ENCODE measurements at places on chromosomes 7 and 10. TPM values are rescaled to one million over a fixed set of nuclear protein-coding genes. Genes with fewer than 3 reads are reported as not detected.

The SLC18A3 gene
- not detected for total RNA-seq

The ATP5MK gene
- total RNA-seq: 369 TPM

The CYP2W1 gene
- total RNA-seq: 24.0 TPM

The CUZD1 gene
- total RNA-seq: 2.1 TPM

The TEX47 gene
- not detected for total RNA-seq

The APBB1IP gene
- 0.16 TPM for total RNA-seq

DNA sequence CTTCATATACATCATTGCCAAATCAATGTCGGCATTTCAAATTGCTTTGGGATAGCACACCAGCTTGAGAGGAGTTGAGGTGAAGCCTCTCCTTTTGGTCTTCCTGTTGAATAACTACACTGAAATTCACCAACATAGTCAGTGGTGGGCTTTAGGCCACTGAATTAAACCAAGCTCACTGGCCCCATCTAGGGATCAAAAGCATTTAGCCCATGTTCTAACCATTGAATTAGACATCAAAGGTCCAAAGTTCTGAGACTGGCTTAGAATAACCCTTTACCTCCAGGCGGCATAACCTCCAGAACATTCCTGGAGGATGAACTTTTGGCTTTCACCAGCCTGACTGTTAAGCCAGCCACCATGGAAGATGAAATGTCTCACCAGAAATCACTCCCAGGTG is 54.6 kb downstream of the BPGM start:
- no peak for DNase-seq

DNA sequence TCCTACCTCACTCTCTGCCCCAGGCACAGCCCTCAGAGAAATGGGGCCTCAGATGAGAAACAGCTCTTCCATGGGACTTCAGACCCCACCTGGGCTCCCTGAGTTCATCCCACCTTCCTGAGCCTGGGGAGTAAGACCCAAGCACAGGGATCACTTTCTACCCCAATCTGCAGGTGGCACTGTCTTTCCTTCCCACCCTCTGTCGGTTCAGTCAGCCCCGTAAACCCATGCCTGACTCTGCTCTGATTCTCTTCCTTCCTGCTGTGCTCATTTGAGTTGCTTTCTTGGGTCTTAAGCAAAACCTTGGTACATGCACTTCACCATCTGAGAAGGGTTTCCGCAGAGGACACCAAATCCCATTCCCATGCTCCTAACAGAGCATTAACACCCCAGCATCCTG is 306.4 kb upstream of the CDC14C start:
- DNase-seq: no peak

DNA sequence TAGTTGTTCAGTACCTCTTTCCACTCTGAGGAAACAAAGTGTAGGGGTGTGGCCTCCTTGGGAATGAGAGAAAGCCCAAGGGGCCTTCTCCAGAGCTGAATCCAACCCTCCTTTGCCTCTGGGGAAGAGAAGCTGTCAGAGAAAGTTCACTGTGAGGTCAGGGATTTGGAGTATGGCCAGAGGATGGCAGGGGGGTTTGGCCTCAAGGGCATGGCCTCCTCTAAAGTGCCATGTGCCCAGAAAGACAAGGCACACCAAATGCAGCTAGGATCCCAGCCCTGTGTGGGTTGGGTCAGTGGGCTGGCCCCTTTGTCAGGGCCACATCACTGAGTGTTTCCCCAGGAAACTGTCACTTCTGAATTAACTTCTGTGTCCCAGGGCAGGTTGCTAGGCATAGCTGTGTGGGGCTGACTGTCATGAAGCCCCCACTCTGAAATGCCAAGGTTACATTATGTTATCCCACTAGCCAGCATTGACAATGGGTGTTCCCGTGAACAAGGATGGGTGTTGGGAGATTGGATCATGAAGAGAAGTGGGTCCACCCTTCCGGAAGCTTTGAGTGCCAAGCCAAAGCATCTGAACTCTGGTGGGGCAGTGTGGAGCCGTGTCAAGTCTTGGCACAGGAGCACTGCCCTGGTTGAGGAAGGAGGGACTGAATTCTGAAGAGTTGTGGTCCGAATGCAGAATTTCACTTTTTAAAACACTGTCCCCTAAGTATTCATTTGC is 123.3 kb downstream of the ZMIZ1 start:
- no peak for DNase-seq
